ENCODE measurements at places on chromosomes 13 and 19.

GRCh38 chr13:110713981-110714796 is 689 bp downstream of the ING1 start:
- DNase-seq, result peak; percentile 71

DNA sequence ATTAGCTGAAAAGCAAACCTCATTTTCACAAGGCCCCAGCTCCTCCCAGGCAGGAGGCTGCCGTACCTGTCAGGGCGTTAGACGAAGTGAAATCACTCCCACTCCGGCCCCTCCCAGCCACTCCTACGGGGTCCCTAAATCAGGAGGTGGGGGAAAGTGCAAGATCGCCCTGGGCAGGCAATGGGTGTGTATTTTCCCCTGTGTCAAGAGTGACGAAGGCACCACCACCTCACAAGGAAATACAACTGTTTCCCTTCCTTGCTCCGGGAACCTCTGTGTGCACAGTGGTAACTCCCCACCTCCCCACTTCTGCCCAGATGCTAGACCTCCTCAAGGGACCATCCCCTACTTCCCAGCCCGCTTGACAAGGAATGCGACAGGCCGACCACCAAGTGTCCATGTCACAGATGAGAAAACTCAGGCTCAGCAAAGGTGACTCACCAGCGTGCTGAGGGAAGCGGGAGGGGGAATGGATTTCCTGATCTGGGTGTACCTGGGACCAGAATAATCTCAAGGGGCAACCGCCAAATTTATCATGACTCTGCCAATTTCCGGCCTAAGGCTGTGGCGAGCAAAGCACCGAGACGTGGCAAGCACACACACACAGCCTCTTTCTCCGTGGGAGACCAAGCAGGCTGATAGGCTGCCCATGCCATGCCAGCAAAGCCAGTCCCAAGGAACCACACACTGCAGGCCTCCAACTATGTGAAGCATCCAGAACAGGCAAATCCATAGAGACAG is 7.3 kb downstream of the PPP6R1 start:
- no peak for DNase-seq

GRCh38 chr13:80036845-80037504 is 304.0 kb downstream of the SPRY2 start:
- DNase-seq, result no peak

GRCh38 chr13:61975001-61975400 is 559.4 kb upstream of the PCDH20 start:
- DNase-seq, result no peak

GRCh38 chr13:23348262-23349127 is 85.0 kb downstream of the SACS start:
- no peak for DNase-seq

DNA sequence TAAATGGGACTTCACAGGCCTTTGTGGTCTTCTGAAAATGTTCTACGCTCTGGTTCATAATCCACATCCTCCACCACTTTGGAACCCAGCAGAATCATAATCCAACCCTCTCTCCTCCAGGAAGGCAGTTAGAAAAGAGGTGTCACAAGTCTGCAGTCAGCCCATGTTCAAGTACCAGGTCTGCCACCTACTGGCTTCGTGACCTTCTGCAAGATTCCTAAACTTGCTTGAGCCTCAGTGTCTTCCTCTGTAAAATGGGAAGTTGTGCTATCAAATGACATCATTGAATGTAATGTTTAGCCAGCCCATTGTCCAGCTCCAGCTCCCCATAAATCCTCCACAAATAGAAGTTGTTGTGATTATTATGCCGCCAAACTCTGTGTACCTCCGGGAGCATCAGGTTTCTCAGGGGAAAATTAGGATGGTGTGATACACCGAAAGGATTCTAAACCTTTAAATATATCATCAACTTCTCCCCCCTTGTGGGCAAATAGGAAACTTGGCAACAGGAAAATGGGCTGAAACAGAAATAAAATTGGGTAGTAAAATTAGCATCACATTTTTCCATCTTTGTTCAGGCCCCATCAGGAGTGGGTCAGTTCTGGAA is 109.7 kb downstream of the NUFIP1 start:
- DNase-seq, result no peak

GRCh38 chr13:100645382-100645781 is 29.2 kb downstream of the TMTC4 start:
- no peak for DNase-seq

- no peak for DNase-seq
Measured at GRCh38 chr19:16605553-16605994, 22.4 kb downstream of the MED26 start.
